Activated naive CD8-positive, alpha-beta T cell treated with anti-CD3 and anti-CD28 coated beads, Interleukin-2, amount 10 ng/mL, durations not matched to agents 7 days and 5 days (primary cell): ENCODE measurements at places on chromosomes 11 and 22. TPM values are rescaled to one million over a fixed set of nuclear protein-coding genes. Genes with fewer than 3 reads are reported as not detected.

- DNase-seq, result no peak
Observed at GRCh38 chr11:26023057-26023456, 308.9 kb upstream of the ANO3 start.

Gene PLA2G3
- total RNA-seq, result not detected

Gene ASRGL1
- 12.2 TPM for total RNA-seq

GRCh38 chr11:13782390-13783075 lies 114.1 kb downstream of the FAR1 start:
- DNase-seq, result no peak

Gene DDTL
- not detected for total RNA-seq

Gene KCNC1
- not detected for total RNA-seq
